Stimulated activated CD8-positive, alpha-beta memory T cell treated with anti-CD3 and anti-CD28 coated beads, Interleukin-15, amount 100 ng/mL, for 4 hours (primary cell): ENCODE measurements at places on chromosomes 4 and X.

GRCh38 chrX:69535661-69536060 is 31.5 kb downstream of the NALF2 start:
- no peak for DNase-seq

GRCh38 chr4:123234955-123235354 is 161.6 kb upstream of the SPRY1 start:
- DNase-seq: no peak

GRCh38 chrX:69429339-69430015 is 74.6 kb upstream of the NALF2 start:
- DNase-seq: no peak

GRCh38 chrX:152989292-152989658 is 4.6 kb downstream of the PNMA5 start:
- DNase-seq: no peak

DNA sequence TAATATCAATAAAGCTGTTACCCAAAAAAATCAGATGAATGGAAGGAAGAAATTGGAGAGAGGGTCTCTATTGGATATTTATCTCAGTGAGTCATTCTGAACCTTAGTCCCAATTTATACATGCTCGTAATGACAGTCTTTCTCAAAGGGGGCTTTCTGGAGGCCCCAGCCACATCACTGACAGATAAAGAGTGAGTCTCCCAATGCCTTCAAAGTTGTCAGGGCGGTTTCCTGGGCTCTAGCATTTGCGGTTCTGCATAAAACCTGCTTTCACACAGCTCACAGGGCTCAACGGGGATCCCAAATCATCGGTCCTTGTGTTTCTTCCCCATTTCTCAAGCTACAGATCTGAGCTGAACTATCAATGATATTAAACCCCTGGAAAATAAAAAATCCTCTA is 17.3 kb downstream of the TCEANC start:
- no peak for DNase-seq

- no peak for DNase-seq
Observed at GRCh38 chr4:60327651-60328050, 872.5 kb upstream of the ADGRL3 start.

- no peak for DNase-seq
Observed at GRCh38 chr4:115655626-115656025, 542.2 kb upstream of the NDST4 start.

DNA sequence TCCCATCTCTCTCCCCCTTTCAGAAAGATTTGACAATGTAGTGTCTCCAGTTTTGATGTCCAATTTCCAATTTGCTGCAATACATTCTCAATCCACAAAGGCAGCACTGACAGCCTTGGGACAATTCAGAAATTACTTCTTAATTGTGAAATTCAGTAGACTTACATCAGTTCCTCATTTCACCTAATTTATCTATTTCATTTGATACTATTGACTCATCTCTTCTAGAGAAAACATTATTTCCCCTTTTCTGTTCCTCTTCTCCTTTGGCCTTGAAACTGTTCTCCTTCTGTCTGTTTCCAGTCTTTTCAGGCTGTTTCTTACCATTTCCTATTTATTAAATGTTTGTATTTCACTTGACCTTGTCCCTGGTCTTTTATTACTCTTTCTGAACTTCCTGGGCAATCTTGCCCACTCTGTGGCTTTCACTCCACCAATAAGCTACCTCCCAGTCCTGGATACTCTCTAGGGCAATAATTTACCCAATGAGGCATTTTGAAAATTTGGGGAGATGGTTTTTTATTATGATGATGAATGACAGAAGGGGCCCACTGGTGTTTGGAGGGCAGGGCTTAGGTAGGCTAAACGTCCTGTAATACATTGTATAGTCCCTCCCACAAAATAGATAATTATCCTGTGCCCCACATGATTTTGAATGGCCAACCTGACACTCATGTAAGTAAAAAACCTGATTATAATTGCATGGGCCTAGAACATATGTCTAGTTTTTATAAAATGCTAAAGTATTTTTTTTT is 498.0 kb upstream of the BOD1L1 start:
- no peak for DNase-seq

DNA sequence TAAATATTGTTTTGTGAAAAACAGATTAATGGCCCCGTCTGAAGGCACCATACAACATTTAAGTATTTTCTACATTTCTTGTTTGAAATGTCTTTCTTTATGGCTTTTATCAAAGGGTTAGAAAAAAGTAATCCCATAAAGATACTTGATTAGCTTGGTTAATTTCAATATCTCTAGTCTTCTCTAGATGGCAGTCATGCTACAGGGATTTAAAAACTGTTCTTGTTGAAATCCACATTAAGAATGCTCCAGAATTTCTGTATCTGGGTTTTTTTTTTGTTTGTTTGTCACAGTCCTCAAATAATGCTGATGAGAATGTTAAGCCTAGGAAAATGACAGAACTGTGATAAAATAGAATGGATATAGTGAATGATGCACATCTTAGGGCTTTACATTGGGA is 109.0 kb upstream of the AADAT start:
- DNase-seq: no peak

- DNase-seq: no peak
Observed at GRCh38 chrX:154018518-154019060, 1.1 kb downstream of the IRAK1 start.

DNA sequence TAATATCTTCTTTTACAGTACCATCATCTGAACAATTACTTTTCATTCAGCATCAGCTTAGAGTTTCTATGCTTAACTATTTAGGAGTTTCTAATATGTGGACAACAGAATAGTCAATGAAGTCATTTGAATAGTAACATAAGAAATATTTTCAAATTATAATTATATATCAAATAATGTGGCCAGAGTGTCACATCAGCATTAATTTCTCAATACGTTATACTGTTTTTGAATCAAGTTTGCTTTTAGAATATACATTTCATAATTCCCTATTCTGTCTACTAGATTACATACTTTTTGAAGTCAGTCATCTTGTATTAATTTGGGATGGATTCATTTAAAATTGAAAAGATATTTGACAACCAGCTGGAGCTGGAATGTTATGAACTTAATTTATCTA is 677.4 kb upstream of the PABPC4L start:
- no peak for DNase-seq

- no peak for DNase-seq
Observed at GRCh38 chr4:64581422-64581821, 172.2 kb upstream of the TECRL start.

- no peak for DNase-seq
Observed at GRCh38 chr4:87895964-87896621, 63.3 kb downstream of the MEPE start.

GRCh38 chrX:154325541-154325940 is 29.9 kb downstream of the TKTL1 start:
- no peak for DNase-seq

- DNase-seq: no peak
Observed at GRCh38 chr4:138693526-138693925, 322.1 kb upstream of the NOCT start.

GRCh38 chr4:36207831-36208520 is 36.3 kb downstream of the ARAP2 start:
- DNase-seq: no peak

- DNase-seq: no peak
Observed at GRCh38 chr4:67779631-67780030, 25.4 kb upstream of the GNRHR start.

GRCh38 chrX:42079968-42080367 is 156.6 kb upstream of the CASK start:
- DNase-seq: no peak

DNA sequence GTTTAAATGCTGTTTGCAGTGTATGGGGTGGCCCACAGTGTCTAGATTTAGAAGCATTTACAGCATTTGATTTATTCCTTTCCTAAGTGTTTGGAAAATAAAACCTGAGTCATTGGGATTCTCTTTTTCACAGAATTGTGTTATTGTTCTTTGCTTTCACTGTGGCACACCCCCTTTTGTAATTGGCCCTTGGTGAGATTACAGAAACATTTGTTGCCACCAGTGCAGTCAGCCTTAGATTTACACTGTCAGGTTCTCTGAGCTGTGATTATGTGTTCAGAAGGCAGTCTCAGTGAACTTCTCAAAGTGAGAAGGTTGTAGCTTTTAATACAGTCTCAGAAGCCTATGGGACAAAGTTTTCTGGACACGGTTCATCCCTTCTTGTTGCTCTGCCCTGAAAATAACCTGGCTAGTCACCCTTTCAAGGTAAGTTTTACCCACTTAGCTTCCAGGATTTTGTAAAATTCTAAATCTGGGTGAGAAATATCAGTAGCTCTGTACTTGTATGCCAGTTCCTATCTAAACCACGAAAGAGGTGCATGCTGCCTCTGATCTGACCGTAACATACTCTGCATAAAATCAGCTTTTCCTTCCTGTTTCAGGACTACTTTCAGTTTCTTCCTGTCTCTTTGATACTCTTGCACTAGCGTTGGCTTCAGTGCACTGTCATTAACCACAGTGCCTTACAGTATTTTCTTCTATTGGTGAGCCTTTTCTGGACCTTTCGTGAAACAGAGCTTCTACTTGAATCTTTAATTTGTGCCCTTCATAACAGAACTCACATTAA is 12.6 kb downstream of the RUFY3 start:
- DNase-seq: no peak

DNA sequence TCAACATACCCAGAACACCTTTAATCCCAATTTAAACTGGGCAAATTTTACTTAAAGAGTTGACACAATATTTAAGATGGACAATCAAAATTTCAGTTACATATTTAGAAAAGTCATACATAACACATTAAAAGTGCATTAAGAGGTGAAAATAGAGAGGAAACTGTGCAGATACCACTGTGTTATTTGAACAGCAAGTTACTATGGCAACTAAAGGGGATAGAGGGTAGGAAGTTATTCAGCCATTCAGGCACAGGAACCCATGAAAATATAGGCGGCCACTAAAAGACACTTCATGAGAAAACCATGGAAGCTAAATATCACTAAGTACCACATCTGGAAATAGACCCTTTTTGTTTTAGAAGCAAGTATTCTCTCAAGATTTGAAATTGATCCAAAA is 75.1 kb downstream of the PDGFC start:
- DNase-seq: no peak

DNA sequence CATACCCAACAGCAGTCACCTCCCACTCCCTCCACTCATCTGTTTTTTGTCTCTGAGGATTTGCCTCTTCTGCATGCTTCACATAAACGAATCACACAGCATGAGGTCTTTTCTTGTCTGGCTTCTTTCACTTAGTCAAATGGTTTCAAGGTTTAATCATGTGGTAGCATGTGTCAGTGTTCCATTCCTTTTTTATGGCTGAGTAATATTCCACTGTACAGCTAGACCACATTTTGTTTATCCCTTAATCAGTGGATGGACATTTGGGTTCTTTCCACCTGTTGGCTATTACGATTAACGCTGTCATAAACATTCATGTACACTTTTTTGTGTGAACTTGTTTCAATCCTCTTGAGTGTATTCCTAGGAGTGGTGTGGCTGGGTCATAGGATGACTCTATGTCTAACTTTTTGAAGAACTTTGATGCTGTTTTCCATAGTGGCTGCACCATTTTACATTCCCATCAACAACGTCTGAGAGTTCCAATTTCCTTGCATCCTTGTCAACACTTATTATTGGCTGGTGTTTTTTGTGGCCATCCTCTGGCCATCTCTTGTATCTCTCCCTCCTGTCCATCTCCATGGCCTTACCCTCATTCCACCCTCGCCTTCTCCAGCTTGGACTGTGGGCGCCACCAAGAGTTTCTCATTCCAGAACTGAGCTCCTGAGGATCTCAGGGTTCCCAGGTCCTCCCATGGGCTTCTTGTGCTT is 12.4 kb upstream of the NSG1 start:
- no peak for DNase-seq

GRCh38 chrX:4841216-4841745 is 1127.8 kb upstream of the PRKX start:
- no peak for DNase-seq

GRCh38 chrX:40402831-40403533 is 177.8 kb upstream of the ATP6AP2 start:
- DNase-seq: no peak

GRCh38 chr4:13766761-13767540 is 139.4 kb upstream of the BOD1L1 start:
- DNase-seq: no peak

GRCh38 chrX:3518870-3519269 is 172.4 kb upstream of the MXRA5 start:
- no peak for DNase-seq

DNA sequence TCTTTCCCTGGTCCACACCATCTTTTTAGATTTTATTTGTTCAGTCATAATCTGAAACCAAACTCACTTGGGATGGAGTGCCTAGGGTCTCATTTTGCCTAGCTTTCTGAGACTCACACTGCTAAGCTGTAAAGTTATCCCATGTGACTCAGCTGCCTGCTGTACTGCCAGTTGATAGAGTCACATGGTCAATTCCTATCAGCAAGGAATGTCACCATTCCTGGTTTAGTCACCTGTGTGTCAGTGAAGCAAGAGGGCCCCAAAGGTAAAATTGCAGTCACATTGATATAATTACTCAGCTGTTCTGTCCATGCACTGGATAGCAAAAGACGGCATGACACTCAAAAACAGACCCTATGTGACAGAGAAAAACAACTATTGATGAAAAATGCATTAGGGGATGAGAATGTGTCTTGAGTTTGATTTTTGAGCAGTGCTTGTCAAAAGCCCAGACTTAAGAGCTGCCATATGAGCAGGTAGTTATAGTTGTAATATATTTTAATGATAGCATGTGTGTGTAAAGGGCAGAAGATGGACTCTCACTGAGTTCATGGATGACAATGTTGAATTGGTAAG is 413.2 kb downstream of the PPARGC1A start:
- DNase-seq: no peak

DNA sequence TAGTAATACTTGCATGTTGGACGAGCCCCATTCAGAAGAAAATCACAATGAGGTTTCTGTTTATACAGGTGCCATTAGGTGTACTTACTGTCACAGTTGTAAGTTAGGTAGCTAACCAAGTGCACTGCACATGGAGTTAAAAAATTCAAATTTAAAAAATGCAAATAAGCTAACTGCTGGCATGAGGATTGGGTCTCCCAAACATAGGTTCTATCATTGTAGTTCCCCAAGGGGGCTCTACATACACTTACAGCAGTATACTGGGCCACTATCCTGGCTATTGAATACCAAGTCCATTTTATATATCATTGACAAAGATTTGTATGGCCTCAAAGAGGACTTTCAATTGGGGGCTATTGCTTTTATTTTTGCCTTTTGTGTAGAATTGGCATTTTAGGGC is 153.4 kb downstream of the FMR1NB start:
- DNase-seq: no peak

GRCh38 chr4:52910115-52910514 is 48.0 kb downstream of the RASL11B start:
- DNase-seq: no peak

DNA sequence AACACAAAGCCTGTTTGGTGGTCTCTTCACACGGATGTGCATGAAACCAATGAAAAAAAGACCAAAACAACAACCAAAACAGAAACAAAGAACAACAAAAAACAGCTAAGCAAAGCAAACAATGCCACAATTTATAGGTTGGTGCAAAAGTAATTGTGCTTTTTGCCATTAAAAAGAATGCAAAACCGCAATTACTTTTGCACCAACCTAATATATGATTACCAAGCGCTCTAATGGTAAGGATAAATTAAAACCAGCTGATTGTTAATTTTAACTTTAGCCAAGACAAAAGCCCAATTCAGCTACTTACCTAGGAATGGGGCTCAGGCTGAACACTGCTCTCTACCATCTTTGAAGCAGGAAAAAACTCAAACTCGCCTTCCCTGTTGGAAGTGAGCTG is 29.4 kb upstream of the TMSB4X start:
- no peak for DNase-seq
